ENCODE measurements at places on chromosomes 7 and 10. TPM values are rescaled to one million over a fixed set of nuclear protein-coding genes. Genes with fewer than 3 reads are reported as not detected.

TBC1D12 gene
- total RNA-seq = 9.8 TPM

GRCh38 chr10:5465976-5466450 is 33.4 kb downstream of the CALML5 start:
- no peak for DNase-seq

DNA sequence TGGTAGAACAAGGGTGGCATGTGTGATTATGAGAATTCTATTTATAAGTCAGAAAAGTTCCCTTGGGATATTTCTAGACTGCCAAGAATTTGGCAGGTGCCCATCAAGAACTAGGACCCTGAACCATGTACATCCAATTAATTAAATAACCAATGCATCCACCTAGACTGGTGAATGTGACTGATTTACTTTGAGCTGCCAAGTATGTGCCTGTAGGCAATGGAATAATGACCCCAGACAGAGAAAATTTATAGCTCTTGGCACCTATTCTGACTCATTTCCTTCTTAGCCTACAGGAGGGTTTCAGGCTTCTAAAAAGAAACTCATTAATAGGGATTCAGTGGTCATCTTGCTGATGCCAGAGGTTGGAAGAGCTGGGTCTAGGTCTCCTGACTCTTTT is 54.9 kb downstream of the KCNH2 start:
- DNase-seq = no peak

GRCh38 chr10:114559636-114560035 is 98.4 kb downstream of the ABLIM1 start:
- no peak for DNase-seq

GRCh38 chr7:77657427-77658224 is 38.6 kb upstream of the RSBN1L start:
- no peak for DNase-seq

PPP1R9A gene
- total RNA-seq = 11.7 TPM

GRCh38 chr7:74481458-74482196 is 27.9 kb downstream of the GTF2IRD1 start:
- no peak for DNase-seq

DNA sequence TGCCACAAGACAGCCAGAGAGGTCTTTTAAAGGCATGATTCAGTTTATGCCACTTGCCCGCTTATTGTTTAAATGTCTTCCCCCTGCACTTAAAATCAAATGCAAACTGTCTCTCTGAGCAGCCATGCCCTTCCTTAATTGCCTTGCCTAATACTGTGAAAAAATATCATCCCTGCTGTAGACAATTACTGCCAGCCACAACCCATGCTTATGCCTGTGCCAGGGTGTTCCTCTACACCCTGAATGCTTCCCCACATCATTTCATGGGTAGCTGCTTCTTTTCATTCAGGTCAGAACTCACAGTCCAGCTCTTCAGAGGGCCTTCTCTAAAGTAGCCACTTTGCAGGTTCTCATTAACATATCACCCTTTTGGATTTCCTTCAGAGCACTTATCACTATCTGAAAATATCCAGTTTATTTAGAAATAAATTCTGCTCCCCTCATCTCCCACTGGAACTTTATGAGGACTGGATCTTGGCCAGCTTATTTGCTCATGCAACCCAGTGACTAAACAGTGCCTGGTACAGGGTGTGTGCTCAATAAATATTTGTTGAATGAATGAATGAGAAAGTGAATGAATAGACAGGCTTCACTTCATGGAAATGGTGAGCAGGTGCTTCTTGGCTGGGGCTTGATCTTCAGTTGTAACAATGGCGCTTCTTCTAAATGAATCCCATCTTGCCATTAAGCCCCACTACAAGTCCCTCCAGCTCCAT is 162.4 kb upstream of the MDFIC start:
- peak; percentile 44 for DNase-seq

GRCh38 chr10:97412891-97413304 is 11.8 kb upstream of the RRP12 start:
- no peak for DNase-seq

GRCh38 chr10:97333351-97333600 is 1.3 kb downstream of the FRAT2 start:
- DNase-seq = no peak

DNA sequence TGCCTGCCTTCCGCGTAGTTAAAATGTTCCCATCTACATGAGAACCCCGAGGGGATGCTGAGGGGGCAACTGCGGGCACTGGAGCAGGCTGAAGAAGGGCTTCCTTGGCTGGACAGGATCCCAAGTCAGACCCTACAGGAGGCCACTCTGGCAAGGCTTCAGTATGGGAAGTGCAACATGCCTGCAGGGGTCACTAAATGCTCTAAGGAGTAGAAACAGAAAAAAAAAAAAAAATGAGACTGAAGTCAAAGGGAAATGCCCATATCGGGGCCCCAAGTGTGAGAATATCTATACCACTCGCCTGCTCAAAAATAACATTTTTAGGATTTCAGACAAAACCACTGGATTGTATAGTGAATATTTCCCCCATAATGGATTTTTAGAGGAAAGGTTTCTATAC is 33.5 kb downstream of the FAM204A start:
- DNase-seq = no peak

GRCh38 chr10:104084482-104085142 is 1.1 kb downstream of the COL17A1 start:
- no peak for DNase-seq

GRCh38 chr7:46192271-46192670 is 271.2 kb upstream of the IGFBP3 start:
- no peak for DNase-seq

GPR15LG gene
- 1.0 TPM for total RNA-seq

GRCh38 chr7:16189026-16189715 is 232.2 kb downstream of the CRPPA start:
- no peak for DNase-seq

INPP5F gene
- total RNA-seq = 12.4 TPM

DNA sequence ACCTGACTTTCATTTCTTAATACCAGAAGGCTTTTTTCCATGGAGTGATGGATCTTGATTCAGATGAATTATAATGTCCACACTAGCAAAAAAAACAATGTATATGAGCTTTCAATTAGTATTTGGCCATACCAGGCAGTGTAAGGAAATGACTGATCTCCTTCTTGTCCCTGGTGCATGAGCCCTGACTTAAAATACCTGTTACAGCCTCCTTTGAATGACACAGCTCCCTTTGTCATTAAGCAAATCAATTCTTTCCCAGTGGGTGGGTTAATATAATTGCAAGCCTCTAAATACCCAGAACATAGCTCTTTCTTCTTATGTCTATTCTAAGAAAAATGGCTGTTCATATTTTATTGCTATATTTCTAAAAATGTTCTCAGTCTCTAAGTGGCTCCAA is 164.7 kb downstream of the C1GALT1 start:
- DNase-seq = no peak

UNCX gene
- 0.65 TPM for total RNA-seq

DNA sequence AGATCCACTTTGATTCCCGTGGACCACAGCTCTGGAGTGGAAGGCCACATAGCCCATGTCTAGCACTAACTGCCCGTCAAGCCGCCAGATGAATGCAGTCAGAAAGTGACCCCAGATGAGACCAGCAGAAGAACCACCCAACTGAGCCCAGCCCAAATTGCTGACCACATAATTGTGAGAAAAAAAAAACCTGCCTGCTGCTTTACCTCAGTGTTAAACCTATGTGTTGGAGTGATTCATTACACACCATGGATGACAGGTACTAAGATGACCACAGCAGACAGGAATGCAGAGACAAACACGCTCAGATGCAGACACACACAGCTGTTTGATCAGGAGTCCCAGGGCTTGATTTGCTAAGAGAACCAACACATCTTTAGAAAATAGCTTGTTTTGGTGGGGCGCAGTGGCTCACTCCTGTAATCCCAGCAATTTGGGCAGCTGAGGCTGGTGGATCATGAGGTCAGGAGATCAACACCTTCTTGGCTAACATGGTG is 168.1 kb upstream of the PPP2R2D start:
- DNase-seq = no peak

- no peak for DNase-seq
Measured at GRCh38 chr7:98685541-98685940, 68.5 kb downstream of the NPTX2 start.

CPSF4 gene
- 43.1 TPM for total RNA-seq

CYP3A7 gene
- total RNA-seq = 0.12 TPM

- no peak for DNase-seq
Measured at GRCh38 chr7:93943816-93944540, 22.4 kb downstream of the GNG11 start.

SPOCK2 gene
- 27.9 TPM for total RNA-seq

NEUROD6 gene
- not detected for total RNA-seq

METTL27 gene
- 8.4 TPM for total RNA-seq

GRCh38 chr7:103795787-103796186 is 193.7 kb downstream of the RELN start:
- DNase-seq = no peak

PHKG1 gene
- 0.22 TPM for total RNA-seq

DNA sequence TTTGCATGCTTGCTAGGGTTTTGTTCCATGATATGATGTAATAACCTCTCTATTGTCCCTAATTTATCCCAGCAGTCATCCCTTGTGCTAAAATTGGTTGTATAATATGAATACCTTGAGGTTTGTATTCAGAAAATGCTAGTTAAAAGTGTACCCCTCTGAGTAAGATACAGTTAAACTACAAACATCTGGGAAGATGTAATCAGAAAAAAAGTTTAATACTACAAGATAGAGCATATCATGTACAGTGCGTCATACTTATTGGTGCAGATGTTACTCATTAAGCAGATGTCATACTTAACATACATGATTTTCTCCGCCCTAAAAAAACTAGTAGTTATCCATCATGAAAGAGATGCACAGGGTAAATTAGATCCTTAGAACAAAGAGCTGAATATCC is 336.1 kb upstream of the KCND2 start:
- no peak for DNase-seq

- no peak for DNase-seq
Measured at GRCh38 chr10:85446827-85447226, 919.8 kb downstream of the GRID1 start.

JAKMIP3 gene
- under 0.01 TPM for total RNA-seq

DNA sequence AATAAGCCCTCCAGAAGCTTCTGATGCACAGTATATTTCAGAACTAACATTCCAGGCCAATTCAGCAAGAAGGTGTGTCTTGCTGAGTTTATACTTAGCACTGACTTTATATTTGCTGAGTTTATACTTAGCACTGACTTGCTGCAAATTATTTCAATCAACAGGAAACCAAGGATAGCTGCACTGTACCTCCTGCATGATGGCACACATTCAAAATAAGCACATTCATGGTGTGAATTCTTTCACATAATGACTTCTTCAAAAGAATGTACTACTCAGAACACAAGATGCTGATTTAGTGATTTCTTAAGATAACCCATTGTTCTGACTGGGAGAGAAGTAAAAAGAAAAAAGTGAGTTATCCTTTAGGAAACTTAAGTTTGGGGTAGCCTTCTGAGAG is 52.0 kb downstream of the JAZF1 start:
- DNase-seq = no peak

DNA sequence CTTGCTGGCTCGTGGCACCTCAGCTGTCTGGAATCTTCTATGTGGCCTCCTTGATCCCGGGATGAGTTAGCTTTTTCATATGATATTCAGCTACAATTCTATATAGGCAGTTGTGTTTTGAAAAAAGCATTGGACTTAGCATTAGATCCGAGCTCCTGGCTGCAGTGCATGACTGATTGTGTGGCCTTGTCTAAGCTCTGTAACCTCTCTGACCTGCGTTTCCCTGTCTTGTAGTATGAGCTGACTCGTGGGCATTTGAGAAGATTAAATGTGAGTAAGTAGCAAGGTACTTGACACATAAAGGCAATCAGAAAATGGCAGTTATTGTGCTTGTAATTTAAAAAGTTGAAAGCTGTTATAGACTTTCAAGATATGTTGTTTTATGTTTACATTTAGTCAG is 85.9 kb downstream of the CCNY start:
- no peak for DNase-seq
